ENCODE measurements at places on chromosomes 16 and 17.

DNA sequence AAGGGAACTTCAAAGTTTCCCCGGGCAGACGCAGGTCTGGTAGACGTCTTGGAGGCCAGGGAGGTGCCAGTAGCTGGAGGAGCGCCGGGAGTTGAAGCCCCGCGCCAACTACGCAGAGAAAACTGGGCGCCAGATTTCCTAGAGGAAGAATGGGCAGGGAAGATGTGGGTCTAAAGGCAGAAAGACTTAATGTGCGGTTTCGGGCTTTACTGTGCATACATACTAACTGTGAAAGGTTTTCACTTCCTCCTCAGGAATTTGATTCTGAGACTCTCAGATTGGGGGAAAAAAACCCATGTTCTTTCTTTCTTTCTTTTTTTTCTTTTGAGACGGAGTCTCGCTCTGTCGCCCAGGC lies 331 bp upstream of the ZNF287 start:
- no peak for DNase-seq

DNA sequence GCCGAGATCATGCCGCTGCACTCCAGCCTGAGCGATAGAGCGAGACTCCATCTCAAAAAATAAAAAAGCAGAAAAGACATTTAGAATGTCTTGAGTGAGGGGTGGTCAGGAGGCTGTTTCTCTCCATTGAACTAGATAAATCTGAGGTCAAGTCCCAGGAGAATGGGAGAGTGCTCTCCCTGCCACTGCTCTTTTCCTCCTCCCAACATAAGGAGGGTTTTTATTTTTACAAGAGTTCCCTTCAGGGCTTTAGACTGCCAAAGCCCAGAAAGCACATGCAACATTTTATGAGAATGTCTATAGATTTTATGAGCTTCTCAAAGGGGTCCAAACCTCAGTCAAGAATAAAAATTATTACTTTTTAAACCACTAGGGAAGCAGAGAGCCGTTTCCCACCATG lies 1.6 kb downstream of the RND2 start:
- DNase-seq: no peak

DNA sequence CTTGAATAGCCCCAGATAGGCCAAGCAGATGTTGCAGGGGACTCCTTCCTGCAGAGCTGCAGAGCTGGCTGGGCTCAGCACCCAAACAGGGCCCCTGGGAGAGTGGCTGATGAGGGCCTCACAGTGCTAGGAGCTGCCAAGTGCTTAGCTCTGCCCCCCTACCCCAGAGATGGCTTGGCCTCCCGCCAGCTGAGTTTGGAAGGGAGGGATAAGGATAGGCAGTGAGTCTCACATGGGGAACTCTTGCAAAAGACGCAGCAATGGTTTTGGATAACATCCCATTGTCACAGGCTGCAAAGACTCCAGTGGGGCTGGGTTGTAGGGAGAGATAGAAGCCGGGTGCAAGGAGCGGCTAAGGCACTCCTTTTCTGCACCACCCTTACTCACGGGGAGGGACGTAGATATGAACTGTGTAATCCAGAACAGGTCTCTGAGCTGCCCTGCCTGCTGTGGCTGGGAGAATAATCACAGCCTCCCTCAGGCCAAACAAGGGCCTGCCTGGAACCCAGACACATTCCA lies 52.9 kb upstream of the MAF start:
- no peak for DNase-seq

DNA sequence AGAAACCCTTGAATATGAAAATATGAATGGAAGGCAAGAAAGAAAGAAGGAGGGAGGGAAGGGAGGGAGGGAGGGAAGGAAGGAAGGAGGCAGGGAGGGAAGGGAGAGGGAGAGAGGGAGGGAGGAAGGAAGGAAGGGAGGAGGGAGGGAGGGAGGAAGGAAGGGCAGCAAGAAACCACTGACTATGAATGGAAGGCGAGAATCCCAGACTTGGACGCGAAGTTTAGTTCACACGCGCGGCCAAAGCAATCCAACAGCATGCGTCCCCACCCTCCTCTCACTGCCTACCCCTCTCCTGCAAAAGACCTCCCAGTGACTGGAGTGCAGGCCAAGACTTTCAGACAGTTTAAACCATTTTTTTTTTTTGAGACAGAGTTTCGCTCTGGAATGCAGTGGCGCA lies 7.9 kb upstream of the SMARCD2 start:
- no peak for DNase-seq

- no peak for DNase-seq
Measured at GRCh38 chr16:1919327-1919998, 1.2 kb upstream of the HS3ST6 start.

DNA sequence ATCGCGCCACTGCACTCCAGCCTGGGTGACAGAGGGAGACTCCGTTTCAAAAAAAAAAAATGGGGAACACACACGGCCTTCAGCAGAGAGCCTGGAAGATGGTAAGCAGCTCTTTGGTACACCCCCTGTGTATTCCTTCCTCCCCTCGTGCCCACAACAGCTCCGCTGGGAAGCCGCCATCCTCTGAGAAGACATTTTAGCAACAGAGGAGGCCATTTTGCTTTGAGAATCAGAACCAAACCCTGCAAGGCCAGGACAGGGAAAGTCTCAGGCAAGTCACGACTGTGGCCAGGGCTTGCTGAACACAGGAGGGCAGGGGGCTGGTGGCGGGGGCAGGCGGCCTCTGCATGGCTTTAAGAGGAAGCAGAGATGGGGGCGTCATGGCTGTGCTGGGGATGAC lies 45.7 kb downstream of the SOCS1 start:
- DNase-seq: no peak

GRCh38 chr17:17561408-17562145 lies 29.9 kb downstream of the PEMT start:
- no peak for DNase-seq

- DNase-seq: no peak
Measured at GRCh38 chr17:43663383-43663782, 1.7 kb upstream of the MEOX1 start.

DNA sequence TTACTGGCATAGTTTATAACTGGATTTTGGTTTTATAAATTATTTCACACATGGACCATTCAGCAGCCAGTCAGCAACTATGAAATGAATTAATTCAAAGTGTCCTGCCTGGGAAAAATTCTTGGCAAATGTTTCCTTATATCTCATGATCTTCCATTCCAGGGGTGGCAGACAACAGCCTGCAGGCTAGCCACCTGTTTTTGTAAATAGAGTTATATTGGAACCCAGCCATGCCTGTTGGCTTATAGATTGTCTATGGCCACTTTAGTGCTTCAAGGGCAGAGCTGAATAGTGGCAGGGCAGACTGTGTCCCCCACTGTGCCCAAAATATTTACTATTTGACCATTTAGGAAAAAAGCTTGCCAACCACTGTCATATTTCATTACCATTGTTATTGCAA lies 613.7 kb downstream of the TMEM114 start:
- no peak for DNase-seq

DNA sequence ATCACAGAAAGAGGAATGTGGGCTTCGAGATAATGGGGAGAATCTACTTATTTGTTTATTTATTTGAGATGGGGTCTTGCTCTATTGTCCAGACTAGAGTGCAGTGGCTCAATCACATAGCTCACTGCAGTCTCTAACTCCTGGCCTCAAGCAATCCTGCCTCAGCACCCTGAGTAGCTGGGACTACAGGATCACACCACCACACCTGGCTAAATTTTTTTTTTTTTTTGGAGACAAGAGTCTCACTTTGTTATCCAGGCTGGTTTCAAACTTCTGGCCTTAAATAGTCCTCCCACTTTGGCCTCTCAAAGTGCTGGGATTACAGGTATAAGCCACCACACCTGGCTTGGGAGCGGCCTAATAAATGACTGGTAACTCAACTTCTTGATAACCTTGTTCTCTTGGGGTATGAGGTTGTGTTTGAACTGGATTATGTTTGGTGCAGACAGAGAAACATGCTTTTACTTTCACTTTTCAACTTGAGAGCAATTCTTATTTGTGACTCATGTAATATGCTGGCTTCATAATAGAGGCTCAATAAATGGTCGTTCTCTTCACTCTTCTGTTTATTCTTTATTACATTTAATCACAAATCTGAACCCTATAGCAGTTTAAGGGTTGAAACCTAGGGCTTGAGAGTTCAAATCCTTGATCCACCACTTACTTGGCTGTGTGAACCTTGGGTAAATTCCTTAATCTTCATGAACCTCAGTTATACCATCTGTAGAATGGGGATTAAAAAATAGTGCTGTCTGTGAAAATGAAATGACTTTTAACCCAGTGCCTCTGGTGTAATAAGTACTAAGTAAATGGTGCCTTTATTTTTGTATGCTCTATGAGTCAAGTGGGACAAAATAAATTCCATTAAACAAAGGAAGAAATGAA lies 129.1 kb upstream of the HS3ST2 start:
- DNase-seq: no peak

- DNase-seq: no peak
Measured at GRCh38 chr17:76599694-76600460, 14.2 kb upstream of the ST6GALNAC2 start.

DNA sequence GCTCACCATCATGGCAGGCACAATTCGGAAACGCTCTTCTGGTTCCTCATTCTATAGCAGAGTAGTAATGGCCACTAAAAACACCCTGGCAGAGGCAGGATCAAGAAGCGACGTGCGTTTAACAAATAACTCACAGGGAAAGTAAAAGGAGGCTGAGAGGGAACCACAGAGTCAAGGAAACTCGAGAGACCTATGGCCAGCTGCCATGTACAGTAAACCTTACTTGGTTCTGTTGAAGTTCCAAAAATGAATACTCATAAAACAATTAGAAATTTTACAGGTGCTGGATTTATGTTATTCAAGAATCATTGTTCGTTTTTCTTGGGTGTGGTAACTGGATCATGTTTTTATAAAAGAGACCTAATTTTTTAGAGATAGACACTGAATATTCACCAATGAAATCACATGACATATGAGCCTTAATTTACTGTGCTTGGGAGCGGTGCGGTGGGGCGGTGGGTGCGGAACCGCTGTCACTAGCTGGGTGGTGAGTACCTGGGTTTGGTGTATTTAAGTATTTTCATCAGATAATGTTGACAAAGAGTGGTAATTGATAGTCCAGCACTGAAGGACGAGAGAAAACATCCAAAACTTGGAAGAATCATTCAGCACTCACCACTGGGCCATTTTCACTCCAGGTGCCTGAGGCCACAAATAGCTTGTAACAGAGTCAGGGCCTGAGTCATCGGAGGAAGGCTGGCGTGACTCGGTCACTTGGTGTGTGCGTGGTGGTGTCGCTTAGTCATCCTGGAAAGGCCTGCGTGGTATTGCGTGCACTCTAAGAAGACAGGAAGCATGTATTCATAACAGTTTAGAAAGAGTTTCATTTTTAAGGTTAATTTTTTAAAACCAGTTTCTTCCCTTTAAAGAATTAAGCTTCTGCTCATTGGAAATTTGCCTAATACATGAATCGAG lies 135.4 kb upstream of the CHMP6 start:
- peak; percentile 96 for DNase-seq

- peak; percentile 33 for DNase-seq
Measured at GRCh38 chr17:64320613-64321553, 57.8 kb upstream of the TEX2 start.

DNA sequence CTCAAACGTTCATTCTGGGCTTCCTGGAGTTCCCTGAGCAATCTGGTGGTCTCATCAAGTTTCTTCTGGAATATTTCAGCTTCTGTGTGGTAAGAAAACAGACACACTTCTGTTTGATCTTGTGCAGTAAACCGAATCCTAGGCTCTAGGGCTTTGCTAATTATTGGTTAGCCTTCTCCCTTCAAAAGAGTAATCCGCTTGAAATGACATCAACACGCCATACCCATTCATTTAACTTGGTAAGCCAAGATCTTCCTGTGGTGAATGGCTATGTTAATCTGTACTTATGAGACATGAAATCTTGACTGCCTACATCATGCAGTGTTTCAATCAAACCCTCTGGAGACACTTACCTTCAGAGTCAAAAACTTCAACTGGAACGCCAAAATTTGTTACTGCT lies 48.5 kb downstream of the BRD7 start:
- no peak for DNase-seq

- DNase-seq: no peak
Measured at GRCh38 chr17:44546671-44547606, 10.3 kb upstream of the FZD2 start.

DNA sequence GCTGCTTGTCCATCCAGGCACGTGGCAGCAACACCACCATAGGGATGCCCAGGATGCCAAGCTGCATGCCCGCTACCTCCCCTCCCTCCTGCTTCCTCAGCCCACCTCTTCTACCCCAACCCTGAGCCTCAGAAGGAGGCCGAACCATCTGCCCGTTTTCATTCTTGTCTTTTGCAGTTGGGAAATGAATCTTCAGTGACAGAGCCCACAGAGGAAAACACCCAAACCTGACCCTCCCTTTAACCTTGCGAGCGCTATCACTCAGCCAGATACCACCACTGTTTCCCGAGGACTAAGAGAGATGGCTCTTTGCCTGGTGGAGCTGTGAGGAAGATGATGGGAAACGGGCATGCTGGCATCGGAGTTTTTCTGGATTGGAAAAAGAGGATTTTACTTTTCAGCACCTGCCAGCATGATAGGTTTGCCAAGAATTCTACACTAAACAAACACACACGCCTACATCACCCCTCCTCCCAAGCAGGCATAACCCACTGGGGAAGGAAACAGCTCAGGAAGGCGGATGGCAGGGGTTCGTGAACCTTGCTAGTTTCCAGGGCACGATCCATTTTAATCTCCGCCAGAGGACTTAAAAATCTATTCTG lies 457.4 kb downstream of the SLC39A11 start:
- DNase-seq: no peak

DNA sequence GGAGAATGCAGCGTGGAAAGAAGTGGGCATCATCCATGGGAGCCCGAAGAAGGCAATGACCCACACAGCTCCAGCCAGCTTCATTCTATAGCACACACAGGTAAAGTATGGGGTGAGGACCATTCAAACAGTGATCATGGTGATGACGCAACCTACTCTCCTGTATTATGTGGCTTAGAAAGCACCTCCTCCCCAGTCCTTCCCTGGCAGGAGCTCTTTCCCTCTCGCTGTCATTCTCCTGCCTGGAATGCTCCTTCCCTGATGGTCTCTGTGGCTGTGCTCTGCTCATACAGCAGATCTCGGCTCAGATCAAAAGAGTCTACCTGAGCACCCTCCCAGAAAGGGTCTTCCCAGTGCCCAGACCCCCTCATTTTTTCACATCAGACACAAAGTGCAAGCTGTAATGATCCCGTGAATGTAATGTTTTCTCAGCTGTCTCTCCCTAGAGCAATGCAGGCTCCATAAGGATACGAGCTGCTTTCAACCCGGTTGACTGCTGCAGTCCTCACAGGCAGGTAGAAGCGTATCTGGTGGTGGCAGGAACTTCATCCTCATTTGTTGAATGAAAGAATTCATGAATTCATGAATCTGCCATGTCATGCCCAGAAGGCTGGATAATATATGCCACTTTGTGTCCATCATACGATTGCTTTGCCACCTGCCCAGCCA lies 248.8 kb downstream of the HS3ST3A1 start:
- no peak for DNase-seq

Data from amniotic stem cell (primary cell).